Type B pancreatic cell (in vitro differentiated cells): ENCODE measurements at places on chromosomes 5 and 9. TPM values are rescaled to one million over a fixed set of nuclear protein-coding genes. Genes with fewer than 3 reads are reported as not detected.

- no peak for DNase-seq
Observed at GRCh38 chr9:105066275-105066865, 138.4 kb upstream of the ABCA1 start.

DNA sequence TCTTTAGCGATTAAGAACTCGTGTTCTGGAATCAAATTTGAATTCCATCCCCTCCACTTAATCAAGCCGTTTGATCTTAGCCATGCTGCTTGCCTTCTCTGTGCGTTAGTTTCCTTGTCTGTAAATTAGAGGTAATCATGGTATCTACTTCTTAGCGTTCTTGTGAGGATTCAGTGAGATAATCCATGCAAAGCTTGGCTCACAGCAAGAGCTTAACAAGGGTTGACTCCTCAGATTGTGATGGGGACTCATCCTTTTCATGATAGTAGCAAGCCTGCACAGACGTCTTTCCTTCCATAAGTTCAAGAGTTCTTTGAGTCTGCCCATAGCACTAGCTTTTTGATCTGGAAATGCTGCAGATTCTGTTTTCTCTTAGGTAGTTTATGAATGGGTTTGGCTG, 72.8 kb downstream of the TRIO start:
- no peak for DNase-seq

DNA sequence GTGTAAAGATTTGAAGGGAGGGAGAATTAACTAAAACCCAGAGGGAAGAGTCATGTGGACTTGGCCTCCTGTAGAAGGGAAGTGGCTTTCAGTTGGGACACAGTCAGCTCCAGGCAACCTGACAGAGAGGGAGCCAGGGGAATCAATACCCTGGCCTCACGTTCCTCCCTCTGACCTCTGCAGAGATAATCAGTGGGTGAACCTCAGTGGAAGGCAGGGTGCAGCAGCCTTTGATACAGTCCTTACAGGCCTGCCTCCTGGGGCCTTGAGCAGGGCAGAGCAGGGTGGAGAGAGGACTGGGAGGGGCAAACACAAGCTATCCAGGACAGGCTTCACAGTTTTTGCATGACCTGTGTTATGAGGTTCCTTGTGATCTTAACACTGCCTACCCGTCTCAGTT, 61.9 kb upstream of the GPBP1 start:
- no peak for DNase-seq

DNA sequence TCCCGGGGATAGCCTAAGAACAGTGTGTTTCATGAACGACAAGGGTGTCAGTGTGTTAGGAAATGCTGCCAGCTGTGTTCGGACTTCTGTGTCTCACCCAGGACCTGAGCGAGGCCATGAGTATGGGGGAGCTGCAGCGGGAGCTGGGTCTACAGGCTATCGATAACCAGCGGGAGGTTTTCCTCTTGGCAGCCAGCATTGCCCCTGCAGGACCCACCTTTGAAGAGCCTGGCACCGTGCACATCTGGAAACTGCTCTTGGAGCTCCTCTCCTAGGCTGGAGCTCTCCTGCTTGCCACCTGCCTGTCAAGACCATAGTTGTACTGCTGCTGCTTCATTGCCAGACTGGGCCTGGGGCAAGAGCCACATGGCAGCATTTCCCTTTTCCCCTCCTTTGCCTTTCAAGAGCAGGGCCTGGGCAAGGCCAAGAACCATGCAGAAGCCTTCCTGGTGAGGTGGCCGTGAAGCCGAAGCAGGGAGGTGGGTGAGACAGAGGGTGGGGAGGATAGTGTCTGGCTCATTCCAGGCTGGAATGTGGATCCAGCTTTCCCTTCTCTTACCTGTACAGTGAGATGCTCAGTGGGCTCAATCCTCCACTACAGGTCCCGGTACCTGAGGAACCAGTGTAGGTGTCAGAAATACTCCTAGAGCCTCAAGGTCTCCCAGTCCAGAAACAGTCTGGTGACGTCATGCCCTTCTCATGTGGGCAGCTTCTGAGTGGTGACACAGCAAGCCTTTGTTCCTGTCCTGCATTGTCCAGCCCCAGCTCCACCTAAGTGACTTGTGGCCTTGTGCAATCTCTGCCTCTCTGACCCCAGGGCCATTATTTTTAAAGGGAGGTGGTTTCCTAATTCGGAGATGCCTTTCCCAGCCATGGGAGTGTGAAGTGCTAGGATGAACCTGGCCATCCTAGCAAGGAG, 6.6 kb downstream of the ARL10 start:
- no peak for DNase-seq

Gene QSOX2
- total RNA-seq: 15.6 and 23.6 TPM in 2 replicates

Gene YIPF5
- 65.3 and 82.8 TPM in 2 replicates for total RNA-seq

Gene NOXA1
- total RNA-seq: 6.4 and 14.3 TPM in 2 replicates
